Ecto neural progenitor cell (in vitro differentiated cells): ENCODE measurements at places on chromosomes 16 and 17.

DNA sequence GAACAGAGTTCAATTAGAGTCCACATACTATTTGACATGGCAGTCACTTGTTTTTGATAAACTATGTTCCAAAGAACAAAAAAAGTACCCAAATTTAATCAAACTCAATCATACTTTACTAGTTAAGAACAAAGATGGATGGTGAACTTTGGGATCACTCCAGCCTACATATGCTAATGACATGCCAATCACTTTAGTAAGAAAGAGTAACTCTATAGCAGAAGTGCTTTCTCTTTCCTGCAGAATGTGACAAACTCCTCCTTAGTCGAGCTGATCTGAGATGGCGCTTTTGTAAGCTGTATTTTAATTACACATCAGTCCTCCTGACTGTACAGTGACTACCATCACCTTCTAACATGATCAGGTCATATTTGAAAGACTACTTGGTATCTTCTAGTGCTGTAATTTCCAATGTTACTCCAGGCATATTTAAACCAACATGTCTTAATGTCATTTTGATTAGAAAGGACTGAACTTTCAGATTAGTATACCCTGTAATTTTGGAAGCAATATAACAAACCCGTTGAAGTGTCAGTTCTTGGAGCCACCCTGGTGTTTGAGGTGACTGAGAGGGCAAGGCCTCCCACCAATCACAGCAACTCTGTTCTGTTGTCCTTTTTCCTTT is 4.1 kb downstream of the NETO2 start:
- no peak for DNase-seq

DNA sequence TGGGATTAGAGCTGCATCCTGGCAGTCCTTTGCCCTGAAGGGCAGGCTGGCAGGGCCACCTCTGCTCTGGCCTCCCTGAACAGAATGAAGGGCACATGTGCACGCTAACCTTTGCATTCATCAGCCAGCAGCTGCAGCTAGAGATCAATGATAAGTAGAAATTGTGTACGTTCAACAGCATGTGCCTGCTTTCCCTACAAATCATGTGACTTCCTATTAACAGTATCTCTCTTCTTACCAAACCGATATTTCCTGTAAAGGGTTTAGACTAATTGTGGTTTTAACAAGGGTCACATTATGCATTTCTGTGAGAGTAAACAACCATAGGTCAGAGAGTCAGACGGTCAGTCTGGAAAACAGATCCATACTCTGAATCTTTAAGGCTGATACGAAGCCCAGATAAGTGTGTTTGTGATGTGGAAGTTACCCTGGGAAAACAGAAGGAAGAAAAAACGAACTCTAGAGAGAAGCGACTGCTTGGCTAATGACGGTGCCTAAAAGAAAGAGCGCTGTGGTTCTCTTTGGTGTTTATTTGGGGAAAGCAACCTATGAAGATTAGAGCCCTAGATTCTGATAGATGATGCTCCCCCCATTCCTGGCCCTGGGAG is 219.4 kb downstream of the MAF start:
- no peak for DNase-seq

- no peak for DNase-seq
Measured at GRCh38 chr17:3884188-3884587, 8.7 kb downstream of the CAMKK1 start.

GRCh38 chr16:24085666-24086065 is 170.5 kb upstream of the CACNG3 start:
- DNase-seq = no peak

GRCh38 chr16:55039511-55039910 is 108.8 kb downstream of the IRX5 start:
- DNase-seq = peak; percentile 30

- DNase-seq = no peak
Measured at GRCh38 chr17:41737680-41738023, 3.2 kb upstream of the HAP1 start.

DNA sequence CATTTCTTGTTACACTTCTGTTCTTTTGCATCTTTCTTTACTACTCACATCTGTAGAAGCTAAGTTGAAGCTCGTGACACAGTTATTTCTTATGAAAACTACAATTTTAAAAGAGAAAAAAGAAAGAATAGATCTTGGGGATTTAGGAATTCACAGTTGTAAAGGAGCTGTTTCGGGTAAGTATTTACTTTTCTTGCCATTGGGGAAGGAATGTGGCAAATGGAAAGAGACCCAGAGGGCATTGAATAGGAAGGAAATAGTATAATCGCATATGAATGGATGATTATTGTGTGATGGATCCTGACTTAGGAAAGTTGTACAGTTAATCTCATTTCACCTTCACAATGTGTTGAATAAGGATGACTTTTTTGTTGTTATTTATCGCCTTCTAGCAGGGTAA is 914.1 kb upstream of the CDH8 start:
- DNase-seq = no peak

- DNase-seq = no peak
Measured at GRCh38 chr16:10355589-10355988, 30.3 kb upstream of the ATF7IP2 start.

GRCh38 chr17:1223662-1224061 is 43.9 kb upstream of the ABR start:
- DNase-seq = no peak

- DNase-seq = no peak
Measured at GRCh38 chr16:70784692-70785555, 16.0 kb downstream of the VAC14 start.

- no peak for DNase-seq
Measured at GRCh38 chr16:71406724-71407123, 35.1 kb downstream of the TLE7 start.

- DNase-seq = no peak
Measured at GRCh38 chr16:73280388-73280787, 232.5 kb upstream of the ZFHX3 start.

DNA sequence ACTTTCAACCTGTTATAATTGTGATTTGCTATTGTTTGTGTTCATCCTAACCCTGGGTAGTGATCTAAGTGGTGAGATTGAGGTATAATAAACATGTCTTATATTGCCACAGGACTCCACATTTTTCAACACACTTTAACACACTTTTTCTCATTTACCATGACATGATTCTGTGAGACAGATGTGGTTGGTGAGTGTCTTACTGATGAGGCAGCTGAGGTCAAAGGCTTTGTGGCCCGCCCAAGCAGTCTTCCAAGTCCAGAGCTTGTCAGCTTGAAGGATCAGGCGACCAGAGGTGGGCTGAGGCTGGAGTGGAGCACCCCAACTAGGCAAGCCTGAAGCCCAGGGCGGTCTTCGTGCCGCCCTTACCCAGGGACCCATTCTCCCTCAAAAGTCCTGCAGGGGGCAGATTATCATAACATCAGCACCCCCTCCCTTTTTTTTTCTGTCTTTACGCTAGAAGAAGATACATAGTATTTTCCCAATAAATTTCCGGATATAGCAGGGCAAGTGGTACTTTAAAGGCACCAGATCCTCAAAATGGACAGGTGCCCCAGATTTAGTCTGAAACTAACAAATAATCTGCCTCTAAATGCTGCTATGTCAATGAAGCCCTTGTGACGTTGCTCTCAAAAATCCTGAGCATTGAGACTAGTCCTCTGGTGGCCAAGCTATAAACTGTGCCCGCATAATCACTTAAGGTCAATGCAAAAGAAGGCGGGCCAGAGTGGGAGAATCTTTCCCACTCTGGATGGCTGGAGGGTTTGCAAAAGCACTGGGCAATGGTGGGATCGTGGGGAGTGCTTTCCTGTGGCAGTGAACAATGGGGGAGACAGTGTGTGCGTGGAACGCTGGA is 21.1 kb downstream of the KCTD19 start:
- DNase-seq = no peak

GRCh38 chr16:60206516-60206915 is 1472.4 kb upstream of the GOT2 start:
- DNase-seq = no peak

DNA sequence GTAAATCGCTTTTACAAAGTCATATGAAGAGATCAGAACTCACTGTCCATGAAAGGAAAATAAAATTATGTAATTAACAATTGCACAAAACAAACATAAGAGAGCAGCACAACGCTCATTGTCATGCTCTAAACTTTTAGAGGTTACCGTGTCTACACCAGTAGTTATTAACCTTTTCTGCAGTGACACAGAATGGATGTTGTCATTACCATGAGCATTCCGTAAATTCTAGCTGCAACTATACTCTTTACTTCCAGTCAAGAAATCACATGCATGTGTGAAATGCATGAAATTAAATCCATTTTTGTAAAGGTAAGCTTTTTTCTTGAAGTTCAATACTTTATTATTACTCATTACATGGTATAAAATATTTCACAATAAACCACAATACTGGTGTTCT is 38.2 kb downstream of the USP32 start:
- DNase-seq = no peak

- DNase-seq = no peak
Measured at GRCh38 chr16:85829751-85830445, 30.4 kb downstream of the COX4I1 start.

- no peak for DNase-seq
Measured at GRCh38 chr16:24308200-24308599, 52.1 kb downstream of the CACNG3 start.

GRCh38 chr16:72884573-72884972 is 163.4 kb downstream of the ZFHX3 start:
- no peak for DNase-seq

GRCh38 chr16:585351-585750 is 4.5 kb upstream of the RAB40C start:
- no peak for DNase-seq

- peak; percentile 86 for DNase-seq
Measured at GRCh38 chr17:44222112-44222869, 2.8 kb upstream of the UBTF start.

DNA sequence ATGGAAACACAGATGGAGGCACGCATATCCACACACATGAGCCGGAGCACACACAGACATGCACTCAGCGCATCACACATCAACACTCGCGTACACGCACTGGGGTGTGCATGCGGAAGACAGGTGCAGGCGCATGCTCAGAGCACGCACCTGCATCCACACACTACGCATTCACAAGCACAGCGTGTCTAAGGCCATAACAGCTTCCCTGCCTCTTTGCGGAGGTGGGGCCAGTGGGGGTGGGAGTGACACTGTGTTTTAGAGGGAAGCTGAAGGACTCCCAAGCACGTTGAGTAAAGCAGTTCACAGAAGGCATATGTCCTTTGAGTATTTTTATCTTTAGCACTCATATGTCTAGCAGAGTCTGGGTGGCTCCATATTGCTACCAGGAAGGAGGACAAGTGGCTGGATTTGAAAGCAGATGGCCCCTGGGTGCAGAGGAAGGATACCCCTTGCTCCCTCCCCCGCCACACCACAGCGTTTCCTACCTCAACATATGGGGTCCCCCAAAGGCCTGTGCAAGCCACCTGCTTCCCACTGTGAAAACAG is 68.6 kb upstream of the TOB1 start:
- no peak for DNase-seq

DNA sequence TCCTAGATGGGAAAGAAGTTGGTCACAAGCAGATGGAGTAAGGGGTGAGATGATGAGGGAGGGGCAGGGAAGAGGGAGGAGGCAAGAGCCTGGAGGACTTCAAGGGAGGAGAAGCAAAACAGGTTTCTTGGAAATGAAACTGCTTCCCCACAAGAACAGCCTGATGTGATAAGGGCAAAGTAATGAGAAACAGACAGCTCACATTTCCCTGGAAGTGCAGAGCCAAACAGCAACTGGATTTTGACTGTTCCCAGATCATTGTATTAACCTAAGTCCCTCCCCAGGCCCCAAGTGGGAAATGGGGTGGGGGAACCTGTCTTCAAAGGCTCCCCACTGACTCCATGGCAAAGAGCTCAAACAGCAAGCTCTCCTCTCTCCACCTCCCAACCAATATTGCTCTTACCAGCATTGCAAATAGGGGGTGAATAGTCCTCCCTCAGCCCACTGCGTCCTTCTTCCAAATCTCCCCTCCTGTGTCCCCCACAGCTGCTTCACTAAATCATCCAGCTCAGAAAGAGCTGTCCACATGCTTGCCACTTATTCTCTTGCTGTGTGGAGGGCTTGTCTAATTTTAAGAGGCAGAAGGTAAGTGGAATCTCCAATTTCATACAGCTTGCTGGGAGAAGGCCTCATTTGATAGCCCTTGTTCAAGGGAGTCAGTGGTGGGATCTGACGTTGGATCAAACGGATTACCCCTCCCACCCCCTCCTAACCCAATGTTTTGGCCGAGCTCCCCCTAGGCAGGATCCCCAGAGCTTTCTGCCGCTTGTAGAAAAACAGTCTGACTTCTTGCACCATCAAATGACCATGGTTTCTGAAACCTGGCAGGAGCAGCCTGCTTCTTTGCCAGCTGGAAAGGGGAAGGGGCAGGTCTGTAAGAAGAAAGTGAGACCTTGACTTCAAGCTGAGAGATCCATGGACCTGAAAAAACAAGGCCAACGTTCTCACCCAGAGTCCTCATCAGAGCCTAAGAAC is 56.3 kb upstream of the SMIM36 start:
- DNase-seq = no peak

GRCh38 chr17:65556014-65556909 is 5.2 kb downstream of the AXIN2 start:
- peak; percentile 95 for DNase-seq

GRCh38 chr17:76968707-76969597 is 100.7 kb downstream of the MGAT5B start:
- peak; percentile 93 for DNase-seq

DNA sequence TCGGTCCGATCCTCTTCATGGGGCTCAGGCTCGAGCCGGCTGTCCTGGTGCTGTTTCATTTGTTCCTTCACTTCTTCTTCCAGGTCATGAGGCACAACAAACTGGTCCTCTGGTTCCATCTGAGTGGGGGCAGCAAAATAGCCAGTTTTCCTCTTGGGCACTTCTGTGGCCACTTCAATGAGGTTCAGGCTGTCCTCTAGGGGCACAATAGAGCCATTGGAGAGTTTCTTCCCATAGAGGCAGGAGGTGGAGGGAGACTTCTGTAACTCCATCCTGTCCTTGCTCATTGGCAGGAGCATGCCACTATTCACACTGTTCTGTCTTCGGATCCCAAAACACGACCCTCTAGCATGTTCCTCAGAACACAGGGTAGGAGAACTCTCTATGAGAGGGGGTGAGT is 22.9 kb downstream of the MARVELD3 start:
- DNase-seq = no peak

GRCh38 chr17:64061178-64061898 is 40.9 kb upstream of the ICAM2 start:
- DNase-seq = no peak

- no peak for DNase-seq
Measured at GRCh38 chr16:53131050-53131362, 76.2 kb downstream of the CHD9 start.

GRCh38 chr17:8788998-8789397 is 10.2 kb downstream of the MFSD6L start:
- no peak for DNase-seq

GRCh38 chr17:37429453-37429852 is 22.8 kb downstream of the TADA2A start:
- no peak for DNase-seq

- no peak for DNase-seq
Measured at GRCh38 chr17:42579794-42580551, 2.4 kb upstream of the PSMC3IP start.

DNA sequence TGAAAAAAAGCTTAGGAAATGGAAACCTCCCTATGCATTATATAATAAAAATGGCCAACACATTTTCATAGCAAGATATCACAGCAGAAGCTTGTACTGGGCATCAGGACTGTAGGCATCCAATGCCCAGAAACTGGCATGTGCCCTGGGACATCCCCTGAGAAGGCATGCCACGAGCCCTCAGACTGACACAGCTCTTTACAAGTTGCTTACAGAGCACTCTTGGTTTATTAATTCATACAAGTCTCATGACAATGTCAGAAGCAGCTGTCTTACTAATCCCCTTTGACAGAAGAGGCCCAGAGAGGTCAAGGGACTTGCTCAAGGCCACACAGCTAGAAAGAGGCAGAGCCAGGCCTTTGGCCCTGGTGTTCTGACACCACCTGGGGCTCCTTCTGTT is 5.6 kb upstream of the CCL2 start:
- no peak for DNase-seq

- peak; percentile 88 for DNase-seq
Measured at GRCh38 chr16:8567355-8568230, 22.7 kb downstream of the TMEM114 start.
